ENCODE measurements at places on chromosomes 1 and 21. TPM values are rescaled to one million over a fixed set of nuclear protein-coding genes. Genes with fewer than 3 reads are reported as not detected.

DNA sequence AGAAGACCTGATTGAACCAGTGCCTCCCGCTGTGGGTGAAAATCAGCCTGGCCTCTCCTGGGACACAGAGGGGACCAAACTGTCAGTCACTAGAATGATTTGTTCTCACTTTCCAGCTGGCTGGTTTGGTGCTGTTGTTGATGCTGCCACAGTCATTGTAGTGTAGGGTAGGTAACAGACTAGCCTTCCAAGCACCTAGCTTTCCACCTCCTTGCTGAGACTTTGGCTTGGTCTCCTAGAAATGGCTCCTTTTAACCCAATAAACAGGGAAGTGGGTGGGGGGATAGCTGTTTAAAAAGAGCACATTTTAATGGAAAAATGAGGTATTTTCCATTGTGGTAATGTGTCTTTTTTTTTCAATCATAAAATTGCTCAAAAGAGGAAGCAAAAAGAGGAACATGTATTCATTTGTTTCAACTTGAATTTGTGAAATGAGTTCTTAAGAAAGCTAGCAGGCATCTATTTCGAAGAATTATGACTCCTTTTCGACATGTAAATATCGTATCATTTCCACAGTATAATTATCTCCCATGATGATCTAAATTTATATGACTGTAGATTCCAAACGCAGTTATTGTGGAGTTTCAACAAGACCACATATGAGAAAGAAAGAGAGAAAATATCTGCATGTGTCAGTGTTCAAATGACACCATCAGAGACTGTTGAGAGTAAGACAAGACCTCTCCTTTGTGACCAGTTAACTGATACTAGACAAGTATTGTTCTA, 190.1 kb downstream of the HLX start:
- no peak for DNase-seq

DNA sequence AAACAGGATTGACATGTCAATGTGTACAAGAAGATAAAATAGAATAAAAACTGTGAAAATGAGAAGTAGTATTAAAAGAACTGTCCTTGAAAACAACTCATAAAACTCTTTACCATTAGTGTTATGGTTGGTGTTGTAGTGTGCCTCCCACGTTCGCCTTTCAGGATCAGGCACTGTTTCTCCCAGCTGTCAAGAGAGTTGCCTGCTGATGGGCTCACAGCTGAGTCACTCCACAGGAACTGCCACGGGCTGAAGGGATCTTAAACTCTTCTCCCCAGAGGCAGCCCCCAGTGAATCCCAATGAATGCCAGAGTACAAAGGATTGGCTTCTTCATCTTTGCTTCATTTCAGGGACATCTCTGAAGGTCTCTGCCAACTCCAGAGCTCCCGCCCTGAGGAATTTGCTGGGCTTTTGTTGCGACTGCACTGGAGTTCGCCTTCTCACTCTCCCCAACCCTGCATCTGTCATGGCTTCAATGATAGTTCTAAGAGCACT, 119.6 kb downstream of the ADGRL2 start:
- no peak for DNase-seq

GRCh38 chr21:36783612-36784374, 84.9 kb downstream of the SIM2 start:
- DNase-seq, result no peak

DNA sequence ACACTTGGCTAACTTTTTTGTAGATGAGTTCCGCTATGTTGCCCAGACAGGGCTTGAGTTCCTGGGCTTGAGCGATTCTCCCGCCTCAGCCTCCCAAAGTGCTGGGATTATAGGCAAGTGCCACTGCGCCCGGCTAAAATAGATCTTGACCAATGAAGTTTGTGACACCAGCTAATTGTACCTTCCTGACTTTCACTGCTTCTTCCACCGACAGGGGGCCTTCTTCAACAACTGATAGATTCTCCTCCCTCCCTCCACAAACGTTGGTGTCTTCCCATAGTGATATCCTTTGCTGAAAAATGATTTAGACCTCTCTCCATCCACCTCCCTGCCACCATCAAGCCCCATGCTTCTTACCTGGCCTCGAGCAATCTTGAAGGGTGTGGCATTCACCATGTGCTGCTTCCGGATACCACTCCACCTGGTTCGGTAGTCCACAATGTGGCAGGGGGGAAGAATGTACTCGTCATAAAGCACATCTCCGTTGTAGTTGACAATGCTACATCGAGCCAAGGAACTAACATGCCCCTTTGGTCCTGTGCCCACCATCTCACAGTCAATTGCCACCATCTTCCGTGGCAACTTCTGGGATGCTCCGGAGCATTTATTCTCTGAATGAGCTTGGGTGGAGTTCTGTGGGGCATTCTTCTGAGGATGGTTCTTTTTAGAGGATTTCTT, 1.6 kb upstream of the METTL25B start:
- DNase-seq, result peak; percentile 51

DNA sequence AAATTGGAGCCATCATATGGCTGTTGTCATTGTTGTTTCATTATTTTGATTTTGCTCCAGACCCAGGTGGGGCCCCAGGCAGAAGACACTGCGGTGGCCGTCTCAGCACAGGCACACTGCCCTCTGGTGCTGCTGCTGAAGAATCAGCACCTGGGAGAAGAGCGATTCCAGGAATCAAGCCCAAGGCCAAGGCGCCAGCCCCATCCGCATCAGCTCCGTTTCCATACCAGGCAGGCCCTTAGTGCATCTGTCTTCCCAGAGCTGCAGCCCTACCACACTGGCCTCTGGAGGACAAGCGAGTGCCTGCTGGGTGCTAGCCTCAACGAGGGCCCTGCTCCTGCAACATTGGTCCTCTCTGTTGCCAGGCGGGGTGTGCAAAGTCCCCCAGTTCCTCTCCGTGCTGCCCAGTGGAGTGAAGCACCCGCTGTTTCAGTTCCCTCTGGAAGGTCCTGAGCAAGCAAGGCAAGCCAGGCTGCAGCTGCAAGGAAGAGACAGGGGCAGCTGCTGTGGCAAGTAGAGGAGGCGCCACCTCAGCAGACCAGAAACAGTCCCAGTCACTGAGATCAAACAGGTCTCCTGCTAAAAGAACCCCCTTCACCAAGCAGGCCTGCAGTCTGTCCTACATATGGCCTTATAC, 5.2 kb downstream of the GRIK3 start:
- no peak for DNase-seq

- DNase-seq, result peak; percentile 90
These were observed 37.4 kb upstream of the SLC30A1 start for GRCh38 chr1:211616231-211616964.

- no peak for DNase-seq
These were observed 34.0 kb downstream of the TBCE start for GRCh38 chr1:235401251-235401650.

GRCh38 chr1:187759825-187760333, 931.1 kb downstream of the PLA2G4A start:
- DNase-seq, result no peak

Gene ZBTB8A
- total RNA-seq, result 7.7 TPM

Gene CD52
- 2.3 TPM for total RNA-seq

Gene MSH4
- total RNA-seq, result not detected

All from G401 (cell line).